ENCODE measurements at places on chromosomes 16 and 17. TPM values are rescaled to one million over a fixed set of nuclear protein-coding genes. Genes with fewer than 3 reads are reported as not detected.
A peak's percentile ranks its signal among the peaks of the same experiment; 100 is the strongest.

- DNase-seq = no peak
Measured at GRCh38 chr17:3691617-3692067, 4.3 kb downstream of the P2RX5 start.

Gene FDXR
- total RNA-seq = 7.0 TPM

Gene CCDC40
- 3.2 TPM for total RNA-seq

Gene CDR2L
- not detected for total RNA-seq

Gene RTN4RL1
- total RNA-seq = 0.10 TPM

GRCh38 chr17:888998-889441 is 90.6 kb downstream of the NXN start:
- DNase-seq = no peak

DNA sequence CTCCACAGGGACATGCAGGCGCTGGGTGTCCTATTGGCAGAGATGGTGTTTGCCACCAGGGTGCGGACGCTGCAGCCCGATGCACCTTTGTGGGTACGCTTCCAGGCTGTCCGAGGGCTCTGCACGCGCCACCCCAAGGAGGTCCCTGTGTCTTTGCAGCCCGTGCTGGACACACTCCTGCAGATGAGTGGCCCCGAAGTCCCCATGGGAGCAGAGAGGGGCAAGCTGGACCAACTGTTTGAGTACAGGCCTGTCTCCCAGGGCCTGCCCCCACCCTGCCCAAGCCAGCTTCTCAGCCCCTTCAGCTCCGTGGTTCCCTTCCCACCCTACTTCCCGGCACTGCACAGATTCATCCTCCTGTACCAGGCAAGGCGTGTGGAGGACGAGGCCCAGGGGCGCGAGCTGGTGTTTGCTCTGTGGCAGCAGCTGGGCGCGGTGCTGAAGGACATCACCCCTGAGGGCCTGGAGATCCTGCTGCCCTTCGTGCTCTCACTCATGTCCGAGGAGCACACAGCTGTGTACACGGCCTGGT is 2.8 kb downstream of the WDR81 start:
- no peak for DNase-seq

- DNase-seq = no peak
Measured at GRCh38 chr17:34798581-34798980, 162.7 kb downstream of the CCT6B start.

GRCh38 chr17:8021565-8022359 is 17.1 kb upstream of the ALOX15B start:
- DNase-seq = no peak

- no peak for DNase-seq
Measured at GRCh38 chr17:33416131-33416530, 123.0 kb upstream of the ASIC2 start.

DNA sequence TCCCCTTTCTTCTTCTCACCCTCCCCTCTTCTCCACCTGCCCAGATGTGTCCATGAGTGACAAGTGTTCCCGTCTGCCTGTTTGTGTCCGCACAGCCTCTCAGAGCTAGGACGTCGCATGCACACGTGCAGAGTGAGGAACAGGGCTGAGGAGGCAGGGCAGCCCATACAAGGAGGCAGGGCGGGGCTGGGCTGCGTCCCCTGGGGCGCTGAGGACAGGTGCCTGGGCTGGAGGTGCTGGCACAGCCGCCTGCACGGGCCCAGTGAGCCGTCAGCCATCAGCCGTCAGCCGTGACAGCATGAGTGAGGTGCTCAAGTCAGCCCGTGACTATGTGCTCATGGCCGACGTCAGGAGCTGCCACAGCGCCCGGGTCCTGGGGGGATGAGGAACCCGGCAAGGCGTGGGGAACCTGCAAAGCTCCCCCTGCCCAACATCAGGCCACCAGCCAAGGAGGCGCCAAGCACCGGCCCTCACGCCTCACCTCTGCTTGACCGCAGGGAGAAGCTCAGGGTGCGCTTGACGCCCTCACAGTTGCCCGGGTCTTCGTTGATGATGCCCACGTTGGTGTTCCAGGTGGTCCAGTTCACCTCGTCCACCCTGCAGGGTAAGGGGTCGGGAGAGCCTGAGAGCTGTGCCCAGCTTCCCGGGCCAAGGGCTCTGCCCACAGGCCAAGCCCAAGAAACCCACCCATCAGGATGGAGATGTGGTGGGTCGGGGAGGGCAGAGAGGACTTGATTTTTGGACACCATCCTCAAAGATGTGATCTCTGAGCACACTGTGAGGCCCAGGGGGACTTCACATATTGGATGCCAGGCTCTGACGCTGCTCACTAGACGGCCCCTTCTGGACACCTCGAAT is 13.7 kb upstream of the TRPV3 start:
- peak; percentile 48 for DNase-seq

DNA sequence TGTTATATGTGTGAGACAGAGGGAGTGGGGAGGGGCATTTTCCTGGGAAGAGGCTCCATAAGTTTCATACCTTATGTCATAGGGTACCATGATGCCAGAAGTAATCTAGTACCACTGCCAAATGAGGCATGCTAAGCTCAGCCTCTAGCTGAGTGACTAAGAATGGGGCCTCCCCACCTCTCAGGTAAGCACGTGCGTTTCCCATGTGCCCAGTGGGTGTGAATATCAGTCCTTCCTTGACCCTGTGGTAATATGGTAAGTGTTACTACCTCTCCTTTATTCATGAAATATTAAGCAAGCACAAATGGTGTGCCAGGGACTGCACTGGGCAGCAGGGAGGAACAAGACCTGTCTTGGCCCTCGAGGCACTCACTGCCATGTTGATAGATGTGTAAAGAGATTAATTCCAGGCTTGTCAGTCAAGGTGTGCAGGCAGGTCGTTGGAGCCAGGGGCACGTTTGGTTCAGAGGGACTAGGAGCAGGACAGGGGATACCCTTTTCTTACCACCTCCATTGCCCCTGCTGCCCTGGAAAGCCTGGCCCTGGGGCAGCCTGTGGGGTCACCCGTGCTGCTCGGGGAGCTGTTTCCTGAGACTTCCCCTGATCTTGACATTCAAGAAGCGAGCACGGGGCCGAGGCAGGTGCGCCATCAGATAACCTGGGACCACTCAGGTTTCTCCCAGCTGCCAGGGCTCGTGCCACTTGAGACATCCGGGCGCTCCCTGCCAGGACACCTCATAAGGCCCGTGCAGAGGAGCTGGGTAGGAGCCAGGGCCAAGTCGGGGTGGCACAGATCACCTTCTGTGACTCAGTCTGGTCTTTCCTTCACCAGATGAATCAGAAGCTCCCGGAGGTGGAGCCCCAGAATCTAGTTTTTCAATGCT is 8.8 kb downstream of the RSAD1 start:
- DNase-seq = no peak
